CD4-positive, alpha-beta T cell treated with Interleukin-17A for 1 hour (primary cell): ENCODE measurements at places on chromosomes 1 and 21.

DNA sequence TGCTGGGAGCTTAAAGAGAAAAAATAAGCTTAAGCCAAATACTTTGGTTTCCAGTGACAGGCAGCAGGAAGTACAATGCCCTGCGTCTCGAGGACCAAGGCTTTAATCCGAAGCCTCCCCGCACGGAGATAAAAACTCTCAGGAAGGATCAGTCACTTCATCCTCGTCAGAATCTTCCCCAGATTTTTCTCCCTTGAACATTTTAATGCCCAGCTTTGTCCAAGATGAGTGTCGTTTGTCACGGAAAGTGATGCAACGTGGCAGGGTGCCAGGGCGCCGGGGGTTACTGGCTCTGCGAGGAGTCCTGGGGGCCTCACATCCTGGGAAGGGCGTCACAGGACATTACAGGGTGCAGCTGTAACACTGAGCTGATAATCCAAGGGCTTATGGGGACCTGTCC is 25.2 kb upstream of the PCBP3 start:
- DNase-seq, result no peak

DNA sequence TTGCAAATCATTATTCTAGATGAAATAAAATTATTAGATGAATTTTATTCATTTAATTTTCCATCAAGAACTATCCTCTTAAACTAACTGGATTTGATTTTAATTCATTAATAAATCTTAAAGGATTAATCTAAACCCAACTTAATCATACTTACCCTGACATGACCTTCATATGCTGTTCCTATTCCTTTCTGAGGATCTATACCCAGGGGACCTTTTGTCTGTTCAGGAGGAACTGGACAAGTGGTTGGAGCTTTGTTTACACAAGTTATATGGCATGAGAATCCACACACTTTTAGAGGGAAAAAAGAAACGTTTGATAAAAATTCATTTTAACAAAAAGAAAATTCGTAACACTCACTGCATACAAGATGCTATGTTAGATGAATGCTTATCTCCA is 95.2 kb downstream of the COQ8A start:
- DNase-seq, result no peak

DNA sequence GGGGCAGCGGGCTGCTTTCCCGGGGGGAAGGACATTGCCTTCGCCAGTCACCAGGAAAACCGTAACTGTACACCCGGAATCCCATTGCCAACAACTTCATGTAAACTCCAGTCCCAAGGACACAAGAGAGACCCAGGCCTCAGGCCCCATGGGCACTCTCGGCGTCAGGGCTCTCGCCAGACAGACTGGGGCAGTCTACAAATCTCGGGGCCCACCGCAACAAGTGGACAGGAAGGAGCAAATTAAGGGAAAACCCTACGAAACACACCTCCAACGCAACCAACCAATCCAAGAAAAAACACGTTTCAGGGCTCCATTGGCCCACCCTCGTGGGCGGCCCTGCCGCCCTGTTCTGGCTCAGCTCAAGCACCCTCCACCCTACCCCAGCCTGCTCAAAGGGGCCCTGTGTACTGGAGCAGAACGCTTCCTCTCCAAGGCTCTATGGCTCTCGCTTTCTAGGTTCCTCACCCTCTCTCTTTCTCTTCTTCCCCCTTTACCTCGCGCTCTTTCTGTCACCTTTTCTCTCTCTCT is 4.6 kb upstream of the ZNF678 start:
- no peak for DNase-seq

GRCh38 chr1:207497941-207498340 is 2.0 kb downstream of the CR1 start:
- no peak for DNase-seq

- DNase-seq, result no peak
Observed at GRCh38 chr21:15353546-15353945, 288.7 kb upstream of the NRIP1 start.

- DNase-seq, result no peak
Observed at GRCh38 chr1:15475752-15476314, at the start of gene CELA2B. TSS of gene CELA2B (plus strand) at chr1:15476104. CDS start at chr1:15476126, 22 bp downstream.

DNA sequence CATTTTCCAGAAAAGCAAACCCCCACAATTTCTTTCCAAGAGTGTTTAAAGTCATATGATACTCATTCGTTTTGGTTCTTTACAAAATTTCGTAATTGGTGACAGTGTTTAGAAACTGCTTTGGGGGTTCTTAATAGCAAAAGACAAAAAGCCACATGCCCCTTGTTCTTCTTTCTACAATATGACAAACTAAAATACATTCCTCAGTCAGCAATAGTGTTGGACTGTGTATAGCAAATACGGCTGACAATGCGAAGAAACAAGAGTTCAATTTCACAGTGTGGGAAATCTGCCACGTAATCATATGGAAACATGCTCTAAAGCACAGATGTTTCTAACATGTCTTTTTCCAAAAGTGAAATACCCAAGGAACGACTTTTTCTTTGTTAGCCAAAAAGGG is 7.6 kb upstream of the IFNAR1 start:
- no peak for DNase-seq

DNA sequence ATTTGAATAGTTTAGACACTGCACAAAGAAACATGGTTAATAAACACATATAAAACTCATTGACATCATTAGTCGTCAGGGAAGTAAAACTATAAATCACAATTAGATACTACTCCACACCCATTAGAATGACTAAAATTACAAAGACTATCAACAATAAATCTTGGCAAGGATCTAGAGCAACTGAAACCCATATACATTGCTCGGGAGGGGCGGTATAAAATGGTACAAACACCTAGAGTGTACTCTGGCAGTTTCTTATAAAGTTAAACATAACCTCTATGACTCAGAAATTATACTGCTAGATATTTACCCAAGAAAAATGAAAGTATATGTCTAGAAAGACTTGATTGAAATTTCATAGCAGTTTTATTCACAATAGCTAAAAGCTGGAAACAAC is 434.2 kb downstream of the RWDD3 start:
- no peak for DNase-seq

DNA sequence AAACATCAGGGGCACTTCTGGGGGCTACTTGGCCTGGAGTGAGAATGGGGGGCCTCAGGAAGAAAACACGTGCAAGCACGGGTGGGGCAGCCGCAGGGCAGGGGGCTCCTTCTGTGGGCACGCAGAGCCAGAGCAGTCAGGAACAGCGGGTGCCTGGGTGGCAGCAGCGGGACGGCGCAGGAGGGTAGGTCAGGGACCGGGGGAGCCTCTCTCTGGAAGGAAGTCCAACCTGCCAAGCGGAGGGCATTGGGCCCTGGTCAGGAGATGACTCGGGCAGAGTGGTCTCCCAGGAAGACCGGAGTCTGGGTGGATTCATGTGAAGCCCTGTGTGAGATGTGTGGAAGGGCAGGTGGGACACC is 27.1 kb downstream of the CTNNBIP1 start:
- no peak for DNase-seq

- no peak for DNase-seq
Observed at GRCh38 chr1:106278716-106279115, 777.8 kb upstream of the PRMT6 start.

- DNase-seq, result peak; percentile 80
Observed at GRCh38 chr1:174982971-174983689, 16.6 kb upstream of the CACYBP start.

DNA sequence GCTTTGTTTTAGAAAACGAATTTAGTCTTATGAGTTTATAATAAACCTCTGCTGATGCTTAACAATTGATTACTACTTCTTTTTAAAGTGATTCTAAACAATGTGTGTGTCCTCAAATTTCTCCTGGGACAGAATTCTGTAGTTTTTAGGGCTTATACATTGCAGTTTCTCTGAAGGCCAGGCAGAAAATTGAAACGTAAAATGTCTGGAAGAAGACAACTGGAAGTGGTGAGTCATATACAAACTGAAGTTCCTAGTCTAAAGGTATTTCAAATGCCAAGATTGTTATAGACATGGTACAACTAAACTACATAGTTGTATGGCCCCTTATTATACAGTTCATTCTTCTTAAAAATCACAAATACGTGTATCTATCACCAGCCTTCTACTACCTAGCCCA is 30.5 kb upstream of the RC3H1 start:
- DNase-seq, result no peak

- no peak for DNase-seq
Observed at GRCh38 chr1:221865808-221866207, 123.9 kb upstream of the DUSP10 start.

GRCh38 chr1:184191181-184191621 is 139.7 kb downstream of the TSEN15 start:
- DNase-seq, result no peak

- DNase-seq, result no peak
Observed at GRCh38 chr1:56135069-56135863, 444.1 kb downstream of the PLPP3 start.

DNA sequence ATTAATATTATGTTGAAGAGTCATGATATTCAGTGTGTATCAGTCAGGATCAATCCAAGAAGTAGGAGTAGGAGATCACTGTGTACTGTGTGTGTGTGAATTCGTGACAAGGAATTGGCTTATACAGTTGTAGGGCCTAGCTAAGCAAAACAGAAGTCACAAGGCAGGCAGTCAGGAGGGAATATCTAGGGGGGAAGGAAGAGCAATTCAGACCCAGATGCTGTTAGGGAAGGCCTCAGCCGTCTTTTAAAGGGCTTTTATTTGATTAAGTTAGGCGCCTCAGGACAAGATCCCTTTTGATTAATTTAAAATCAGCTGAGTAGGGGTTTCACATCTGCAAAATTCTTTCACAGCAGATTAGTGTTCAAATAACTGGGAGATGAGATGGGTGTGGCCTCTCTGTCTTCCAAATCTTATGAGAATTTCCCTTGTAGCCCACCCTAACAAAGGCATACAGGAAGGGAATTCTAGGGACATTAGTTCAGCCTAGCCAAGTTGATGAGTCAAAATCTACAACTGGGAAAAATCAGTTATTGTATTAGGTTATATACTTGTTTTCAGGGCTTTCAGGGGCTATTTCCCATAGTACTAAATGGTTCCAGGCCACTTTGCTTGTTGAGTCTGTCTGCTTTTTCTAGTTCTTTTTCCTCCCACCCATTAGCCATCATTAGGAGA is 47.4 kb downstream of the ALG6 start:
- no peak for DNase-seq

DNA sequence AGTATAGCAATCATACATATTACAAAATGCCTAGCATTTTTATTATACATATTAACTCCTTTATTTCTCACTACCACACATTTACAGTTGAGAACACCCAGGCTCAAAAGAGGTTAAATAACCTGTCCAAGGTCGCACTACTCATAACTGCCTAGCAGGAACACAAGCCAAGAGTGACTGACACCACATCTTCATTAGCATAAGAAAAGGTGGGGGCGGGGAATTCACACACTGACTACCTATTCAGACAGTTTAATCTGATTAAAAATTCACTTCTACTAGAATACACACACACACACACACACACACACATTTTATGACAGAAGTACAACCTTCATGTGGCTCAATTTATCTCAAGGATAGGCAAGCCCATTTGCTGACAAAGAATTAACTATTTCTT is 77.8 kb upstream of the CACHD1 start:
- DNase-seq, result no peak

DNA sequence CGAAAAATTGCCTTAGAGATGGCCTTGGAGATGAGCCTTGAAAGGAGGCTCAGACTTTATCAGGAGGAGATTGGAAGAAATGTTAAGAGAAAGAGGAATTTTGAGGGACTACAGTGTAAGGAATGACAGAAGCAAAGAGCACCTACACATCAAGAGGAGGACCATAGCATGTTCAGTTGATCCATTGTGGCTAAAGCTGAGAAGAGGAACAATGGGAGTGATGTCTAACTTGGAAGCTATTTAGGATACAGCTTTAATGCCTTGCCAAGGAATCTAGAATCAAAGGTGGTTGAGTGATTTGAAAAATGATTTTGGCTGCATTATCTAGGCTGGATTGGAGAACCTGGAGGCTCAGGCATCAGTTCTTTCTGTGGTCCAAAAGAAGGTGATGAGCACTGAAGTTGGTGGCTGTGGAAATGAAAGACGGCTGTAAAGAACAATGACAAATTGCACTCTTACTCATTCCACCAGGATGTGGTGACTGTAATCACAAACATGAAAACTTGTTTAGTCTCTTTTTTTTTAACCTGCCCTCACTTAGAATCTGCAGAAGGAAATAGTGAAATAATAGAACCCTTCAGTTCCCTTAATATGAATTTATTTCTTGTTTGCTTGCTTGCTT is 11.3 kb downstream of the FAM20B start:
- peak; percentile 25 for DNase-seq

DNA sequence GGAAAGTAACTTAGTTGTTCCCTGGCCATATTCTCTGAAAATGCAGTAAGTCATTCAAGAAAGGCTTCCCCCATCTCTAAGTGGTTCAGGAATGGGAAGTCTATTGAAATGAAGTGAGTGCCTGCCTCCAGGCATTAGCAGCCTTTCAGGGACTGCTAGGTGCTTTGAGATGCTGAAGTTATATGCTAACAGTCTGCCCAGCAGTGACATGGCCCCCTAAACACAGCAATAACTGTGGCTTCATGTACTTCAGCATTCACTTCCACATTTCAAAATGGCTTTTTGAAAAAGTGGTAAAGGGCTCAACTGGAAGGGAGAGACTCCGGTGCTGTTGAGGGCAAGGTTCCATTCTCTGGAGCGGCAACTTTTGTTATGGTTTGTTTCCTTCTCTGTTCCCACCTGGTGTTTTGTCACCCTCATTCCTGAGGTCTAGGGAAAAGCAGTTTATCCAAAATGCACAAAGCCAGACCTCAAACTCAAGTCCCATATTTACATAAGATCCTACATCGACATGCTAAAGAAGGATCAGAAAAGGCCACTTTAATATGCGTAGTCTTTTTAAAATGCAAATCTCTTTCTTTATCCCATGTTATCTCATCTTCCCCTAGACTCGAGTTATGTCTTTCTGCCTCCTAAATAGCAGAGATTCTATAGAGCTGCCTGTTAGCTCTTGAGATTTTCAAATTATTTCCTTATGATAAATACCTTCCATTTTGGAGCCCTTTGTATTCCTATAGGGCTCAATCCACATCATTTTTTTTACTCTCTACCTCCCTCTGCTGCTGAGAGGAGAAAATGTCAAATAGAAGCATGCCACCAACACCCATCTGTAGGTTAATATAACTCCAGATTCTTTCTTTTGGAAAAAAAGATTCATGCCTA is 34.2 kb upstream of the LRRC8C start:
- peak; percentile 69 for DNase-seq

- no peak for DNase-seq
Observed at GRCh38 chr1:82177192-82177591, 376.5 kb downstream of the ADGRL2 start.

- no peak for DNase-seq
Observed at GRCh38 chr1:168742386-168742785, 13.4 kb upstream of the DPT start.

GRCh38 chr1:9086045-9086444 is 16.6 kb upstream of the SLC2A5 start:
- no peak for DNase-seq

DNA sequence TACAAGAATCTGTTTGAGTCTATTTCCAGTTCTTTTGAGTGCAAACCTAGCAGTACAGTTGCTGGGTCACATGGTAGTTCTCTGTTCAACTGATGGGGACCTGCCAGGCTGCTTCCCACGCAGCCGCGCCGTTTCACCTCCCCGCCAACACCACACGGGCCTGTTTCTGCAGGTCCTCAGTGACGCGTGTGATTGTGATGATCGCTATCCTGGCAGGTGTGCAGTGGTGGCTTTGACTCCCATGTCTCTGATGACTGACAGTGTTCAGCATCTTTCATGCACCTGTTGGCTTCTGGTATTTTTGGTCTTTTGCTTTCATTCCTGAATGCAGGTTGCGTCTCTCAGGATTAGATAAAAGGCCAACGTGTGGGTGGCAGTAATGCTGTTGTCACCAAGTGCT is 41.6 kb downstream of the FAAP20 start:
- DNase-seq, result no peak

GRCh38 chr1:67748630-67749029 is 63.6 kb downstream of the GADD45A start:
- no peak for DNase-seq

GRCh38 chr21:25512095-25513081 is 94.9 kb downstream of the MRPL39 start:
- no peak for DNase-seq
